T-helper 17 cell (primary cell): ENCODE measurements at places on chromosomes 1 and 21. TPM values are rescaled to one million over a fixed set of nuclear protein-coding genes. Genes with fewer than 3 reads are reported as not detected.
A peak's percentile ranks its signal among the peaks of the same experiment; 100 is the strongest.

DNA sequence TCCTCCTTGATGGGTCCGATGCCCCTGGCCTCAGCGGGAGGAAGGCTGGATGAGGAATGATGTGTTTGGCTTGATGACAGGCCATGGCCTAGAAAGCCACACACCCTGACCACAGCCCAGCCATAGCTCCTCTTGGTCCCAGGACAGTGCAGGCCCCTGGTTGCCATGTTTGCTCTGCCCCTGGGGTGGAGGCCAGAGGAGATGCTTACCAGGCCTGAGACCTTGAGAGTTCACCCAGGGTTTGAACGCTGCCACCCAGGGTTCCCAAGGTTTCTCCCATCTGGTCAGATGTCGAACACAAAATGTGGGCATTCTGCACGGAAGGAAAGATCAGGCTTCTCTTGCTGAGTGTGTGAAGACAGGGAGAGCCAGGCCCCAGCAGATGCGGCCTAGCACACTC is 2.6 kb downstream of the C1orf226 start:
- no peak for DNase-seq

- DNase-seq = no peak
Observed at GRCh38 chr1:75641325-75641724, 30.4 kb upstream of the SLC44A5 start.

- no peak for DNase-seq
Observed at GRCh38 chr1:219244864-219245263, 71.2 kb downstream of the LYPLAL1 start.

DNA sequence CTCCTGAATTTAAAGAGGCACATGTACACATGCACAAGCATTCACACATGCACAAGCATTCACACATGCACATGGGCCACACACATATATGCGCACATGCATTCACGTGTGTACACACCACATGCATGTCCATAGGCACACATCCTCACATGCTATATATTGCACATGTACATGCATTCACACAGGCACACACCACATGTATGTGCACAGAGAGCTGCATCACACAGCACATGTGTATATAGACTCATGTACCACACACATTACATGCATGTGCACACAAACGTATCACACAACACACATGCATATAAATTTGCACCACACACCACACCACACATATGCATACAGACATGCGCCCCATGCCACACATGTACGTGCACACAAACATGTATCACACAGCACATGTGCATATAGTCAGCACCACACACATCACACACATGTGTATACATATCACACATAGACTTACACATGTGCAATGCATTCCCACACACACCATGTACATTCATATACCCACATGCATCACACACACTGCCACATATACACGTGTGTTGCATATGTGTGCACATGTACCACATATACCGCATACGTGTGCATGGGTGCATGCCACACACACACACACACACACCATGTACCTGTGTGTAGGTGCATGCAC is 54.6 kb upstream of the COL18A1 start:
- DNase-seq = no peak

TIMM17A gene
- 36.8 TPM for total RNA-seq

- DNase-seq = no peak
Observed at GRCh38 chr1:147652306-147652705, 18.0 kb downstream of the ACP6 start.

DNA sequence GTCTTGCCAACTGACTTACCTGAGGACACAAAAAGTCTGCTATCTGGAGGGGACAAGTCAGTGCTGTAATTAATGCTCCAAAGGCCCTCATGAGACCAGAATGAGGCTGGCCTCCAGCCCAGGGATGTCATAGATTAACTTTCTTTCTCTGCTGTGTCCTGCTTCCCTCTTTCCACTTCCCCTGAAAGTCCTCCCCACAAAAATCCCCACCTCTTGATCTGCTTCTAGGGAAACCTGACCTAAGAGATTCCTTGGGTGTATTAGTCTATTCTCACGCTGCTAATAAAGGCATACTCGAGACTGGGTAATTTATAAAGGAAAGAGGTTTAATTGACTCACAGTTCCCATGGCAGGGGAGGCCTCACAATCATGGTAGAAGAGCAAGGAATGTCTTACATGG is 39.2 kb downstream of the RUNX3 start:
- no peak for DNase-seq

- DNase-seq = no peak
Observed at GRCh38 chr1:162003830-162004215, 19.8 kb downstream of the OLFML2B start.

OR14K1 gene
- total RNA-seq = not detected

GRCh38 chr1:113125517-113125916 is 52.5 kb downstream of the LRIG2 start:
- no peak for DNase-seq

PARS2 gene
- total RNA-seq = 0.37 TPM

SLFNL1 gene
- 0.22 TPM for total RNA-seq

CYP4A22 gene
- total RNA-seq = not detected

FMO4 gene
- 1.5 TPM for total RNA-seq

DNA sequence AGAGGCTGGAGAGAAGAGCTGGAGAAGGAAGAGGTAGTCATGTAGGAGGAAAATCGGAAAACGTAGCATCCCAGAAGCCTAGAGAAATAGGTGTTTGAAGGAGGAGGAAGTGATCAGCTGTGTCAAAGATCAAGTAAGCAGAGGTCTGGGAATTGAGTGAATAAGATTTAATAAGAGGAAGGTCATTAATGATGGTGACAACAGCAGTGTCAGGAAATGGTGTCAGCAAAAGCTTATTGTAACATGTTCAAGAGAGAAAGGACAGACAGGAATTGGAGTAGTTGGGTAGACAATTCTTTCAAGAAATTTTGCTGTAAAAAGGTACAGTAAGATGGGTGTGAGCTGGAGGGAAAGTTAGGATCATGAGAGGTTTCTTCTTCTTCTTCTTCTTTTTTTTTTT is 41.6 kb upstream of the SLC6A9 start:
- no peak for DNase-seq

- DNase-seq = no peak
Observed at GRCh38 chr1:60936163-60936562, 146.2 kb upstream of the NFIA start.

GRCh38 chr1:230194525-230194924 is 127.5 kb downstream of the GALNT2 start:
- no peak for DNase-seq

DNA sequence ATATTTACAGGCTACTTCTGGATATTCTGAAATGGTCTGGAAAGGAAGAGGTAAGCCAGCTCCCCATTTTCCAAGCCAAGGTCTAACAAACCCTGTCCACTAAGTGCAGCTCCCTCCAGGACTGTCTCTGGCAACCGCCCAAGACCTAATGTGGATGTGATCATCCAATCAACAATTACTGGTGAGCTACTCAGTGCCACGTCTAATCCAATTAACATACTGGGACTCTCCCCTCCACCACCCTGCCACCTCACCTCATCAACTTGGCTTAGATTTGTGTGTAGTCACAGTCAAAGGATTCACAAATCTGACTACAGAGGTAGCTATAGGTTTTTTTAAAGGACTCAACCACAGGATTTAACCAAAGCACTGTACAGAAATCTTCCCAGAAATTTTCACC is 25.4 kb upstream of the S100A7 start:
- DNase-seq = no peak

ELF3 gene
- total RNA-seq = 1.6 TPM

CTSS gene
- 139 TPM for total RNA-seq

DNA sequence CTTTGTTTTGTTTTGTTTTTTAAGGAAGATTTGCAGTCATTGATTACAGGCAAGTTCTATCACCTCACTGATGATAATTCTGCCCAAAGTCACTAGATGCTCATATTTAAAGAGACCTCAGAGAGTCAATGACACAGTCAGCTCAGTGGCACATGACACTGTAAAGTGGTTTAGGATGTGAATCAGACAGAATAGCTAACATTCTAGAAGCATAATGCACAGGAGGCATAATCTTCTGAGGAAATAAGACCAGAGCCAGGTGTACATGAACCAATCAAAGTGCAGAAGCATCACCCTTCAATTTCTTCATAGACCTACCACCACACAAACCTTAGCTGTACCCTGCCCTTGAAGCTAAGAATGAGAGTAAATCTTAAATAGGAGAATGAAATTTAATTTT is 268.5 kb downstream of the BRINP2 start:
- DNase-seq = no peak

DNA sequence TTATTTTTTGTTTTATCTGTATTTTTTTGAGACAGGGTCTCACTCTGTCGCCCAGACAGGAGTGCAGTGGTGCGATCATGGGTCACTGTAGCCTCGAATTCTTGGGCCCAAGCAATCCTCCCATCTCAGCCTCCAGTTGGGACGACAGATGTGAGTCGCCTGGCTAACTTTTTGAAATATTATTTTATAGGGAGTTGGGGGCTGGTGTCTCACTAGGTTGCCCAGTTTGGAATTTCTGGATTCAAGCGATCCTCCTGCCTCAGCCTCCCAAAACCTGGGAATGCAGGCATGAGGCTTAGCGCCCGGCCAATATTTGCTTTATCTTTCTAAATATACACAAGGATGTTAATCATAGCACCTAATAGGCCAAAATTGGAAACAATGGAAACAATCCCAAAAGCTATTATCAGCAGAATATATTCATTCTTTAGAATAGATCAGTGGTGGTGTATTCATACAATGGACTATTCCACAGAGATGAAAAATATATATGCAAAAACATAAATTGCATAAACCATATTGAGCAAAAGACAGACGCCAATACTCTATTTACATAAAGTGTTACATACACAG is 55.9 kb downstream of the DAP3 start:
- no peak for DNase-seq

GRCh38 chr21:45767071-45768006 is 123.8 kb downstream of the PCBP3 start:
- no peak for DNase-seq

DNA sequence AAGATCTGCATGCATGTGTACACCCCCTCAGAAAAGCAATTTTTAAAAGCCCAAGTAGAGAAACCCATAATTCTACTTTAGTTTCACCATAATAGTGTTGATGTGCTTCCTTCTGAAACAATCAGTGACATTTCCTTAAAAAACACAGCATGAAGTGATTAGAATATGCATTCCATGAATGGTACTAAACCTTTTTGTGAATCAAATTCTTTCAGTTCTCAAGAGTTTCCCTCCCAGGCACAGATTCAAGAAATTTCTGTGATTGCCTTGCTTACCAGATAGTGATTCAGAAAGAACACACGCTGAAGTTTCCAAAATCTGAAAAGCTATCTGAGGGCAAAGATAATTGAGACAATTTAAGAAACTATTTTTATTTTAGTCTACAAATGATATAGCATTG is 136.4 kb upstream of the ADGRL2 start:
- no peak for DNase-seq

DNA sequence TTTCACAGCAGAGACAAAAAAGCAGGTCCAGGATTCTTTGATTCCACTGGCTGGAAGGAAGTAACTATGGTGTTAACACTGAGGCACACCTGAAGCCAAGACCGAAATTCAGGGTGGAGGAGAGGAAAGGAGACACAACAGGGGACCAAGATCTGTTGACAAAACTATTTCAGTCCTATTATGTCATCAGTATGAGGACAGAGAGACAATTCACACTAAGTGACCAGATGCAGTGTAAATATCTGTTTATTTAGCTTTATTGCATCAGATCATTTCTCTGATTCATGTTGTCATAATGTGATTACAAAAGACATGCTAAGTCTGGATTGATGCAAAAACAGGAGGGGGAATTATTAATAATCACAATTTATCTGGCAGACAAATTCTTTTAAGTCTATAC is 118.8 kb downstream of the SIPA1L2 start:
- DNase-seq = no peak

DNA sequence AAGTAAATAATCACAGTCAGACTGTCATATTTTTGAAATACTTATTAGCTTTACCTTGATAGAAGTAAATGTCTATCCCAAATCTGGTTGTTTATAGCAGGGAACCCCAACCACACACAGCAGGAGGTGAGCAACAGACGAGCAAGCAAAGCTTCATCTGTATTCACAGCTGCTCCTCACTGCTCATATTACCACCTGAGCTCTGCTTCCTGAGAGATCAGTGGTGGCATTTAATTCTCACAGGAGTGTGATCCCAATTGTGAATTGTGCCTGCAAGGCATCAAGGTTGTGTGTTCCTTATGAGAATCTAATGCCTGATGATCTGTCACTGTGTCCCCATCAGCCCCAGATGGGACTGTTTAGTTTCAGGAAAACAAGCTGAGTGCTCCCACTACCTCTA is 104.3 kb downstream of the GPATCH2 start:
- no peak for DNase-seq

ESPN gene
- 13.2 TPM for total RNA-seq

SEC16B gene
- not detected for total RNA-seq

CD2 gene
- total RNA-seq = 152 TPM

CLDN17 gene
- total RNA-seq = not detected

- DNase-seq = no peak
Observed at GRCh38 chr1:168923521-168924136, 182.9 kb upstream of the ATP1B1 start.

GRCh38 chr1:111747282-111747734 is 8.1 kb upstream of the INKA2 start:
- DNase-seq = peak; percentile 48

DNA sequence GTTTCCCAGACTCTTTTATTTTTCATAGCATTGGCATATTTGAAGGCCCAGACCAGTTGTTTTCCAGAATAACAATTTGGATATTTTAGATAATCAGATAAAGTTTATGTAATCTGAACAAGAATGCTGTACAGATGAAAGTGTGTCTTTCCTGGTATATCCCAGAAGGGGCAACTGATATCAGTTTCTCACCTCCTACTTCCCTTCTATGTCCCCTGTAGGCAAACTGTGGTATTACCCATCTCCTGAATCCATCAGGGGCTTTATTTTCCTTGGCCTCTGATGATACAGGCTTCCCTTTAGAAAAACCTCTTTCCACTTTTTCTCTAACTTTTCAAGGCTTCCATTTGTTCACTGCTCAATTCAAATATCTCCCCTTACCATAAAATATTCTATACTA is 87.5 kb upstream of the RGS1 start:
- DNase-seq = no peak

LMX1A gene
- total RNA-seq = not detected

PRR9 gene
- not detected for total RNA-seq

CHODL gene
- not detected for total RNA-seq

- DNase-seq = no peak
Observed at GRCh38 chr1:36366091-36366661, 19.5 kb downstream of the STK40 start.

GRCh38 chr1:79380078-79380477 is 373.5 kb upstream of the ADGRL4 start:
- no peak for DNase-seq
